ENCODE measurements at places on chromosomes 2 and 18.

DNA sequence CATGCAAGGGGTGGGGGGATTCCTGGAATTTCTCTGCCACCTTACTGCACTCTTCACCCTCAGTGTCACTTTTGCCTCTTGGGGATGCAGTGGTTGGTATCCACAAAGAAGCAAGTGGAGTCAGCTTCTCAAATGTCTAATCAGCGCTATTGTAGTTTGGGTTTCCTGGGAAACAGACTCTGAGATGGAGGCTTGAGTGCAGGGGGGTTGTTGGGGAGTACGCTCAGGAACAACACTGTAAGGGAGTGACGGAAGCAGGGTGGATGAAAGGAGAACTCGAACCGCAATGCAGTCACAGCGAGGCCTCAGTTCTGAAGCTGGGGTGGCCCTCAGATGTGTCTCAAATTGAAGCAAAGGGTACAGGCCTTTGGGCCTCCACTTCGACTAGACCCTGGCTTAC lies 73.6 kb upstream of the EPC2 start:
- no peak for DNase-seq

- peak; percentile 75 for DNase-seq
Measured at GRCh38 chr2:172095146-172095904, 7.4 kb downstream of the DLX2 start.

DNA sequence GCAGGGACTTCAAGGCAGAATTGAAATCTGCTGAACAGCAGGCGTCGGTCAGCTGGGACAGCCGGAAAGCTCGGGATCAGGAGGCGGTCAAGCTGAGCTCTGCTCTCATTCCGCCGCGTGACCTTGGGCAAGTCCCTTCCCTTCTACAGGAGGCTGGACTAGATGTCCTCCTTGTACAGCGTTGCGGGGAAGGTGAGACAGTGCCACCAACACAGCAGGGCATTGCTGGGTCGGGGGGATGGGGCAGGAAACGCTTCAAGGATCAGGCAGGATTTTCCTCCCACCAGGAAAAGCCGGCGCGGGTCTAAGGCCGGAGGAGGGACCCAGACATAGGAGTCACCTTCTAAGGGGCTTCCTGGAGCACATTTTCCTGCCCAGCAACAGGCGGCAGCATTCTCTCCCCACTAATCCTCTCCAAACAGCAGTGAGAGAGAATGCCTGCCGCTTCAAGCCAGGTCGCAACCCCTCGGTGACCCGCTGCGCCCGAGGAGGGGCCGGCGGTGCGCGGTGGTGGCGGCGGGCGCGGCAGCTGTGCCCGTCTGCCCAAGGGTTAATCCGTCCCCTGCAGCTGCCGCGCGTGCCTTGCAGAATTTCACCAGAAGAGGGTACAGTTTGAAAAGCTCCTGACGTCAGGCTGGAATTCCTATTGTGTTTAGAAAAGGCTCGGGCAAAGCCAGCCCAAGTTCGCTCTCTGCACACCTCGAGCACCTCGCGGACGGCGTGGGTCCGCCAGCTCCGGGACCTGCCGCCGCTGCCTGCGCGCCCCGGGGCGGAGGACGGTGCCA lies at the start of gene KCNF1:
Gene KCNF1, plus strand, starts transcription at position 644 of the 785 bp plus-strand sequence. CDS start 493 bp downstream, outside the sequence.
- peak; percentile 88 for DNase-seq

GRCh38 chr2:187299122-187299906 lies 148.7 kb downstream of the CALCRL start:
- DNase-seq: no peak

DNA sequence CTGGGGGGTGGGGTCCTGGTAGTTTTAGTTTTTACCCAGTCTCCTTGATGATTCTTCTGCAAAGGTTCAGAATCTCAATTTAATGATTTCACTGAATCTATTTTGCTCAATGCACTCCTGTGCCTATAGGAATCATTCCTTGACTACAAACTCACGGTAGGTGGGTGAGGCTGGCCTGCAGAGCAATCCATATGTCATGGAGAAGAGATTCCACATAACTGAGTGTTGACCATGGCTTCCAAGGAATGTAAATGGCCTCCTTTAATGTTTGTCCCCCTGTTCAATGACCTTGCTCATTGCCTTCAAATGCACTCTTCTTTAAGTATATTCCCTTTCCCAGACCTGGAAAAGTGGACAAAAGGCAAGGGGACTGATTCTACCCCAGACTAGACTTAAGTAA lies 12.5 kb downstream of the FAP start:
- DNase-seq: no peak

GRCh38 chr2:111116843-111117597 lies 3.7 kb upstream of the BCL2L11 start:
- DNase-seq: peak; percentile 79

- DNase-seq: no peak
Measured at GRCh38 chr18:9537677-9538076, 62.4 kb downstream of the RALBP1 start.

DNA sequence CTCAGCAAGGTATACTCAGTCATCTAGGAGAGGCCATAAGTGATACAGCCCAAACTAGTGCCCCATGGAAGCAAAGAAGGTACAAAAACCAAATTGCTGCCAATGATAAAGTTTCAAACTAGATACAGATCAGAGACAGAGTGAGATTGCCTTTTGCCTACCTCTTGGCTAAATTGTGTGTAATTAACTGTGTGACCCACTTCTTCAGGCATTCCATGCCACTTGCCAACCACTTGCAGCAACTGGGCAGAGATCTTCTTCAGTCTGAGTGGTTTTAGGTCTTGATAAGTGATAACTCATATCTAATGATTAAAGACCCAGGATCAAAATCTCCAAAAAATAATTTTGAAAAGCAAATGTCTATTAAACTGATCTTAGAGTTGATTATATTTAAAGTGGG lies 21.1 kb upstream of the NABP1 start:
- DNase-seq: no peak

DNA sequence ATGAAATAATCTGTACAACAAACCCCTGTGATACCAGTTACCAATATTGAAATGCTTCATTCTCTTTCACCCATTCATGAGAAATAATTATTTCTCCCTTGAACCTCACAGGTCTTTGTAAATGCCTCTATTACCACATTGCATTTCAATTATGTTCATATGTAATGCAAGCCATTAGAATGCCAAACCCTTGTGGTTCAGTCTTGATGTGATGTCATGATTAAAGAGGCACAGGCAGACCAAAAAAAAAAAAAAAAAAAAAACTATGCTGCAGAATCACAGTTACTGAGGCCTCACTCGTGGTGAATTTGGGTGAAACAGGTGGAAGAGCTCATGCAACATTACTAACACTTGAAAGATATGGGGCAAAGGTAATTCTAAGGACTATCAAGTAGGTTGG lies 9.4 kb upstream of the EPG5 start:
- no peak for DNase-seq

GRCh38 chr18:72160510-72161445 lies 383.4 kb downstream of the CBLN2 start:
- no peak for DNase-seq

DNA sequence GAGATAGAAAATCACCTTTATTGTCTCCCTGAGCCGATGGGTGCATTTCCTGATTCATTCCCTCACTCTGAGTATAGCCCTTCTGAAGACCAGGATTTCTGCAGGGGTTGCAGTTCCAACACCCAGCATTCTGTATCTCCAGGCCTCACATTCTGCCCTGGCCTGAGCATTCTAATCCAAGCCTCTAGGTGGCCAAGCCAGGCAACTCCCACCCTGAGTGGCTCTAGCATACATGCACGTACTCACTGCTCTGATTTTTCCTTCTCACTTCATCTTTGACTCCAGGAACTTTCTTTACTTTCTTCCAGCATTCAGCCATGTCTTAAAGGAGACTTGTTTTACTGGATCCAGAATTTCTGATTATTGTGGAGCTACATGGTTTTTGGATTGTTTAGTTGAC lies 100.7 kb upstream of the STK39 start:
- peak; percentile 10 for DNase-seq

- no peak for DNase-seq
Measured at GRCh38 chr2:3127710-3128109, 249.9 kb downstream of the EIPR1 start.

DNA sequence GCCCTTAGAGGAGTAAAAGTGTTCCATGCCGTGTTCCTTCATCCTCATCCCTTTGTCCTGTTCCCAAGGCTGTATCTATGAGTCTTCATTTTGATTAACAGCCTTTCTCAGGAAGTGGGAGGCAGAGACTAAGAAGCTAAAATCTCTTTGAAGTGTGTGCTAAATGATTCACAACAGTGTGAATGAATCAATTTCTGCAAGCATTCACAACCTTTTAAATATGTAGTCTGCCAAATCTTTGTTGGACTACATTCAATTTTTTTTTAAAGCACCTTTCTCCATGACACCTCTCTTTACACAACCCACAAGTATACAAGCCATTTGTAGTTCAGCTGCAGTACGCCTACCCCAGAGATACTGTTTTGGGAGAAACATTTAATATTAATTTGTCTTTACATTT lies 408.6 kb upstream of the FANCL start:
- no peak for DNase-seq

GRCh38 chr2:241601841-241602240 lies 35.1 kb downstream of the THAP4 start:
- DNase-seq: no peak

GRCh38 chr2:160156100-160156499 lies 44.0 kb downstream of the ITGB6 start:
- no peak for DNase-seq

DNA sequence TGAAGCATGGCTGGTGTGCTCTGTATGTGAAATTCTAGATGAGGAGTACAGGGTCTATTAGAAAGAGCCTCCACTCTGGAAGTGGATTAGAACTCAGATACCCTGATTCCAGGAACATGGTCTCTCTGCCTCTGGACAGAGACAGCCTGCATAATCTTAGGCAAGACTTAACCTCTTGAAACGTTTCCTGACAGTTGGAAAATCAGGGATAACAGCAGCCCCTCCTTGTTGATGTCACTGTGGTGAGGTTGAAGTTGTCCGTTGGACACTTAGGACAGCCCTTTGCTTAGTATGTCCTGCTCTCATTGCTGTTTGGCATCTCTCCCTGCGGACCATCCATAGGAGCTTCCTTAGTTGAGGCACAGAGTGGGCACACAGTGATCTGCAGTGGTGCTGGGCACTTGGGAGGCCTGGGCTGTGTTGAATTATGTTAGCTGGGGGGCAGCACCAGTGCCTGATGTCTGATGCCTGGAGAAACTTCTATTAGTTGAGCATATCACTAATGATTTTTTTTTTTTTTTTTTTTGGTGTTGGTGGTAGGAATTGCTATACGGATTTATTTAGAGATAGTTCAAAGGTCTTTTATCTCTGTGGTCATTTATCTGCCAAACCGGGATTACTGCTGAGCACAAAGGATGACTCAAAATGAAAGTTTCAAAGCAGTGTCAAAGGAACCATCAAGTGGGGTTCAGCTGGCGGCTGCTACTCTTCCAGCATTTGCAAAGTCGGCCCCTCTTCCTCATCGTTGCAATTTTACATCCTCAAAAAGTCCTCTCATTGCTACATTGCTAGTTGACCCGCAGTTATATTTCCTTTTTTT lies 28.8 kb downstream of the SETBP1 start:
- DNase-seq: no peak

GRCh38 chr2:77479395-77479794 lies 42.8 kb downstream of the LRRTM4 start:
- DNase-seq: no peak

DNA sequence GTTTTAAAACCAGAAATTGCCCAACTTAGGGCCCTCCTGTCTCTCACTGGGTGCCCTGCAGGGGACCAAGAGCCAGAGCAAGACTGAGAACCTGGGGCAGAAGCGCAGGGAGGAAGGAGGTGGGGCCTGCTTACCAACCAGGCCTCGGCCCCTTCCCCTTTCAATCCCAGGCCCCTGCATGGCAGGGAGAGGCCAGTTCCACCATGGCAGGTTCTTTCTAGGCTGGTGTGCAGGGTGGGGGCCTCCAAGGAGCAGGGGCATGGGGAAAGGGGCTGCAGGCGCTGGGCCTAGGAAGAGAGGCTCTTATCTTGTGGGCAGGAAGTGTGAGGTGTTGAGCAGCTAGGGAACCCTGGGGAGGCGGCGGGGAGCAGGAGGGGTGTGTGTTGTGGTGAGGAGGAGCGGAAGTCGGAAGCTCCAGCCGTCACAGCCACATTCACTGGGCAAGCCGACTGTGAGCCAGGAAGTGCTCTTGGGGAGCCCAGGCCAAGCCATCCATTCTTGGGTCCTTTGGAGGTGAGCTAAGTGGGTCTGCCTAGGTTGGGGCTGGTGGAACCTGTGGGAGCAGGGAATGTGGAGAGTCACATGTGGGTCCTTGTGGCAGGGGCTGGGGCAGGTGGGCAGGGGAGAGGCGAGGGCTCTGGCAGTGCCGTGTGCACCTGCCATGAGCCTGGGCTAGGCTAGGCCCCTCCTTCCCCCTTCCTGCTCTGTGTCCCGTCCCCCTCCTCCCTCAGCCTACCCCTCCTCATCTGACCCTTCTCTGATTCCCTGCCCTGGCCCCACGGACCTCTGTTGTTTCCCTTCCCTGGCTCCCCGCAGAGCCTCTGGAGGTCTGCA lies at the start of gene PSD4:
Gene PSD4, plus strand, starts transcription at position 430 of the 834 bp plus-strand sequence. CDS start 8,486 bp downstream, outside the sequence.
- DNase-seq: no peak

DNA sequence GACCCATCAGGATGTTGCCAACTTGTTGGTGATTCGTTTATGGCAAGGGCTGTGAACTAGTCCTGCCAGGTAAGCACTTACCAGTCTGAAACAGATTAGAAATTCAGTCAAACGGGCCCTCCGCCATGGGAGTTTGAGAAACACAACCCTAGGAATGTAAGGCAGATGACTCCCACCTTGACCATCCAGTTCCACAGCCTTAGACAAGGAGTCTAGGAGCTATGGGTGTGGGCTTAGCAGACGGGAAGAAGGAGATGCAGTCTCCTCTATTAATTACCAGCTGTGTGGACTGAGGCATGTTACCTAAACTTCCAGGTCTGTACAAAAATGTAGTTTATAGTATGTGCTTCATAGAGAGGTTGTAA lies 319.4 kb upstream of the NCKAP5 start:
- no peak for DNase-seq

- DNase-seq: no peak
Measured at GRCh38 chr18:73749304-73749703, 398.3 kb downstream of the FBXO15 start.
